ENCODE measurements at places on chromosomes 2 and 18.

DNA sequence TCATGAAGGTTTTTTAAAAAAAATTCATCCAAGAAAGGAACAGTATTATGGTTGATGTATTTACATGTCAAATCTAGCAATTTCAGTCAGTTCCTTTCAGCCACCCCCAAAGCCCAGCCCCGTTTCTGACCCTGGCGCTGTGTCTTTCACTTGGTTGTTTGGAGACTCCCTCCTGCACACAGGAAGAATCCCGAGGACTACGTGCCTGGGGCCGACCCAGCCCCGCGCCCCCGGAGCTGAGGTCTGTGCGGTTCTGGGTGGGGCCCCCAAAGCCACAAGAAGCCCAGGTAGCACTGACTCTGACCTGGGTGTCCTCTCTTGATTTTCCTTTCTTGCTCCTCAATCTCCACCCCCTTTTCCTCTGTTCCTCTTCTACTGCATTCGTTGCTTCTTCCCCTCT, 49.1 kb downstream of the TRAPPC12 start:
- no peak for DNase-seq

GRCh38 chr2:231711677-231712450, 3.5 kb downstream of the PTMA start:
- DNase-seq = no peak

DNA sequence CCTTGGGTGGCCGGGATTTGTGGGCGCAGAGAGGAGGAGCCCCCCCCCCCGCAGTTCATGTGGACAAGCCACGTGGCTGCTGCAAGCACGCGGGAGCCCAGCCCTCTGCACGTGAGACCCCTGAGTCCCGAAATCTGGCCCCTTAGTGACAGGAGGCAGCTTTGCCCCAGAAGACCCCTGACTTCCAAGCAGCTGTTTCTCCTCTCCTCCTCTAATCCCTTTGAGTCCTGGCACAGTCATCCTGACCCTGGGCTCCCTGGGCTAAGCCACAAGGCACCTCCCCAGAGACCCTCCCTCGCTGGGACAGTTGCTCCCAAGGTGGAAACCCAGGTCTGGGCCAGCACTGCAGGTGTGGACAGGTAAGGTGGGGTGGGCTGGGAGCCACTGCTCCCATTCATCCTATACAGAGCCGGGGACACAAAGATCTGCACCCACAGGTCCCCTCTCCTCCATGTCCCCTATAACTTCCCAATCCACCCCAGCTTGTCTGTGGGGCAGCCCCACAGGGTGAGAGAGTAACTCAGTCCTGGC, 923 bp downstream of the TEKT4 start:
- no peak for DNase-seq

- no peak for DNase-seq
Observed at GRCh38 chr2:240123821-240124650, 12.1 kb downstream of the COPS9 start.

DNA sequence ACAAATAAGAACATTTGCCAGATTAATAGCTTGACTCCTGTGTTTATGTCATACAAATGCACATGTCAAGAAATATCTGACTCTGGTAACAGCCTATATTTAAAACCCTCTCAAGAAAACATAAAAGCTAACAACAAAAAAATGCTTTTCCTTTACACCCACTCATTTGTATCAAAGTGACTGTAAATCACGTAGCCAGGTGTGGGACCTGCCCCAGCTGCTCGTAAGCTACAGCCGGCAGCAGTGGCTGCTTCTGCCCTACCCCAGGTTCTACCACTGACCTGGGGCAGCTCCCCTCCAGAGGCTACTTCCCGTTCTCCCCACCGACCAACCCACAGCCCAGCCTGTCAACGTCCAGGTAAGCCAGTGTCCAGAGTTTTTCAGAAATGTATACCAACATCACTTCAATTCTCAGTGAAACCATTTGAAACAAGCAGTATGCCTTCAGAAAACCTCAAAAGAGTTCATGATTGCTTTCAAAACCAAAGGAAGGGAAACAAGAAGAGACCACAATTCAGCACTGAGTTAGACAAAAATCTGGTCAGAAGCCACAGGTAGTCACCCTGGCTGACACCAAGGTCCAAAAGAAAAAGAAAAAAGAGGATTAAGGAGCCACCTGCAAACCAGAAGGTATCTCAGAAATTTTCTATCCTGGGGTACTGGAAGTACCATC, 40.4 kb downstream of the KIDINS220 start:
- DNase-seq = no peak

GRCh38 chr2:28449126-28449487, 46.8 kb upstream of the PLB1 start:
- DNase-seq = no peak

DNA sequence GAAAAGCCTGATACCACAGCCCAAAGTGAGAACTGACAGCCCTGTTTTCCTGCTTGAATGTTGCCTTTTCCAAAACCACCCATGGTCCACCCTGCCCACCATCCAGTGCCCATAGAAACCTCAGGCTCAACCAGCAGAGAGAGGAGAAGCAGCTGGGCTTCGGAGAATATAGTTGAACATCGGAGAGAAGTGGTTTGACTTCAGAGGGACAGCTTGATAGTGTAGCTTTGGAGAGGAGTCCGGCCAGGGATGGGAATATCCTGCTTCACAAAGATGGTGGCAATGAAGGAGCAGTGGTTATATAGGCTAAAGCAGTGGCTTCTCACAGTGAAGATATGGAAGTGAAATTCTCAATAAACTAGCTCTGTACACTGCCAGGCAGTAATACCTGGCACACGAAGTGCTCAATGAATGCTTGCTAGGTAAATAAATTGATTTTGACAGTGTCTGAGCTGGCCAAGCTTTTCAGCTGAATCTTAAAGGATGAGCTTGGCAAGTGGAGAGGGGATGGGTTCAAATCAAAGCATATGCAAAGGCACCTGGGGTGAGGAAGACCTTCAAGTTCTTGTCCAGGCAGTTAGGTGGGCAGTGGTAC, 21.2 kb downstream of the AFF3 start:
- no peak for DNase-seq

DNA sequence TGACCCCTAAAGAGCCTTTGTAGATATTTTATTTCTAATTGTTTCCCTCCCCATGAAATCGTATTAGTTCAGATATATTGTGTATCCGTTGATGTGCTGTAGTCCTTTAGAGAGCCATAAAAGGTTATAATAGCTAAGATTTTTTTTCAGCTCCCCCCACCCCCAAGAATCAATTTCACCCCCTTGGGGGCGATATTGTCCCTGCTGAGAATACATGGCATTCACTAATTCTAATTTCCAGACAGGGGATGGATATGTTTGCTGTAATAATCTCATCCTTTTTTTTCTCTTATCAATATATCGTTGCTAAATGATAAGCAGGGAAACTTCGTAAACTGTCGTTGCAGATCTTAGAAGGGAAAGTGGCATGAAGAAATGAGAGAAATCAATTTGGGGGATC, 530.7 kb downstream of the TMEM182 start:
- DNase-seq = no peak

GRCh38 chr18:26546170-26546874, 2.0 kb downstream of the KCTD1 start:
- no peak for DNase-seq

GRCh38 chr2:18194161-18194560, 315.7 kb downstream of the KCNS3 start:
- DNase-seq = no peak

- DNase-seq = no peak
Observed at GRCh38 chr18:23277399-23277798, 142.1 kb downstream of the CABLES1 start.

- DNase-seq = no peak
Observed at GRCh38 chr2:12452185-12452584, 264.6 kb upstream of the TRIB2 start.

DNA sequence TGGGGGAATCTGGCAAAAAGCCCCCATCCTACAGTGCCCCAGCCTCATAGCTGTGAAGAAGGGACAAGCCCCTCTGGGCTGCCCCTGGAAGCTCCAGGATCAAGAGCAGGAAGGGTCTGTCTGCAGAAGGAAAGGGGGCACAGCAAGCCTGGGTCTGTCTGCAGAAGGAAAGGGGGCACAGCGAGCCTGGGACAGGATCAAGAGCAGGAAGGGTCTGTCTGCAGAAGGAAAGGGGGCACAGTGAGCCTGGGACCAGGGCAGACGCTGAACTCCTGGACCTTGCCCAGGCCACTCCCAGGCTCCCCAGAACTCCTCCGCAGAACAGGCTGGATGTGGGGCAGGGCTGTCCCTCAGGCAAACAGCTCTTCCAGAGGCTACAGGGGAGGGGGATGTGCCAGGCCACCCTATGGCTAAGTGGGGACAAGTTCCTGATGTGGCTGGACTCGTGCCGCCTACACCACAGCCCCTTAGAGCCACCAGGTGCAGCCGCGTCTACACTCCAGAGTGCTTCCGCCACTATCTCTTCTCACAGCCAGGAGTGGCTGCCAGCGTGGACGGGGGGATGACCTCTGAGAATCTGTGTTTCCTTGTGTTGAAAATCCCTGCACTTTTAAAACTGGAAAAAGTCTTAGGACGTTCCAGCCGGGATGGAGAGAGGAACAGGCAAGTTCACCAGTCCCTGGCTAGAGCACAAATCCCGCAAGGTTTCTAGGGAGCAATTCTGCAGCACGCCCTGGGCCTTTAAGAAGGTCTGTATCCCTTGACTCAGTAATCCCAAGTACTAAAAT, 20.8 kb downstream of the KIF1A start:
- no peak for DNase-seq

DNA sequence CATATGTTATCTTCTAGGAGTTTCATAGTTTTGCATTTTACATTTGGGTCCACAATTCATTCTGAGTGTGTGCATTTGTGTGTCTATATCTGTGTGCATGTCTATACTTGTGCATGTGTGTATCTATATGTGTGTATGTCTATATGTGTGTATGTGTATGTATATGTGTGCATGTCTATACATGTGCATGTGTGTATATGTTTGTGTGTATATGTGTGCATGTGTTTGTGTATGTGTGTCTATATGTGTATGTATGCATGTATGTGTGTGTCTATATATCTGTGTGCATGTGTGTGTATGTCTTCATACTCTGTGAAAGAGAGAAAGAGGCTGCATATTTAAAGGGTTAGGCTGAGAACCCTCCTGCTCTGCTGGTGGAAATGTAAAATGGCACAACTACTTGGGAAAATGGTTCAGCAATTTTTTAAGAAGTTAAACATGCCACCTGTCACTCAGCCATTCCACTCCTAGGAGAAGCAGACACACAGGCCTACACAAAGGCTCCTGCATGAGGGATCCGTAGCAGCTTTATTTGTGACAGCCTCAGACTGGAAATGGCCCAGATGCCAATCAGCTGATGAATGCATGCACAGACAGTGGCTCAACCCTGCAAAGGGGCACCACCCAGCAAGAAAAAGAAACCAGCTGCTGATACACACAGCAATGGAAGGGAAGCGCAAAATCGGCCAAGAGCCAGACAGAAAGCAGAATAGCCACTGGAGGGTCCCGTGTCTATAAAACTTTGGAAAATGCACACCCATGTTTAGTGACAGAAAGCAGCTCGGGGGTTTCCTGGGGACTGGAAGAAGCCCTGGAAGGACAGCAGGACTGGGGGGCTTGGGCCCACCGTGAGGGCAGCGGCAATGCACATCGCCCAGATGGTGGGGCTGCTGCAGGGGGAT, 146.8 kb downstream of the SEPTIN10 start:
- no peak for DNase-seq

GRCh38 chr2:195470622-195471021, 186.4 kb upstream of the SLC39A10 start:
- DNase-seq = no peak

All from HuH-7 (cell line).